CD14-positive monocyte (primary cell): ENCODE measurements at places on chromosomes 3 and 15.

- no peak for DNase-seq
Observed at GRCh38 chr3:17047162-17047561, 162.4 kb downstream of the PLCL2 start.

- DNase-seq: no peak
Observed at GRCh38 chr3:85912980-85913379, 954.2 kb downstream of the CADM2 start.

DNA sequence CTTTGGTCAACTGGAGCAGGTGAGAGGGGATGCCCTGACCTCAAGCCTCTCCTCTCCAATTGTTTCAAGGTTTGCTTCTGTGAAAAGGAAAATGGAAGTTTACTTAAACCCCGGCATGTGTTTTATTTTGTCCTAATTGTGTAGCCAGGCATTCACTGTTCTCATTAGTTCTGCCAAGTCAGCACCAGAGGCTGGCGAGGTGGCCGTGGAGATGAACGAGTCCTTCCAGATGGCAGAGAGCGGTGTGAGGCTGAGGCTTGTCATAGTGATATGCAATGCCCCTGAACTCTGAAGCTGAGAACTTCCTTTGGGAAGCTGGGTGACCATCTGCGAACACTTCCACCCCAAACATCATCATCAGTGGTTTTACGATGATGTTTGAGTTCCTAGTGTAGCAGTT lies 199.6 kb downstream of the TJP1 start:
- DNase-seq: no peak

DNA sequence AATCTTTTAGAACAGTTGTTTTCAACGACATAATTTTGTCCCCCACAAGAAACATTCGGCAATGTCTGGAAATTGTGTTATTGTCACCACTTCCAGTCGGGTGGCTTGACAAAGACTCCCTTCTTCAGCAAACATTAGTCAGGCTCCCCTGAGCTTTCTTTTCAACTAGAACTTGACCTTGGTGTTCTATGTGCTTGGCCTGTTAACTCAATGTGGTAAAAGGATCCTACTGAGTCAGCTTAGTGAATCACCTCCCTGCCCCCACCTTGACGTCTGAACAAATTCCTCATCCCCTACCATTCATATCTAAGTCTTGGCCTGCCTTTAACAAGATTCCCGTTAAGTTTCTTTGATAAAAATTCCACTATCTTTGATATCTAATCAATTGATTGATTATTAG lies 465.0 kb upstream of the ROBO1 start:
- DNase-seq: no peak

DNA sequence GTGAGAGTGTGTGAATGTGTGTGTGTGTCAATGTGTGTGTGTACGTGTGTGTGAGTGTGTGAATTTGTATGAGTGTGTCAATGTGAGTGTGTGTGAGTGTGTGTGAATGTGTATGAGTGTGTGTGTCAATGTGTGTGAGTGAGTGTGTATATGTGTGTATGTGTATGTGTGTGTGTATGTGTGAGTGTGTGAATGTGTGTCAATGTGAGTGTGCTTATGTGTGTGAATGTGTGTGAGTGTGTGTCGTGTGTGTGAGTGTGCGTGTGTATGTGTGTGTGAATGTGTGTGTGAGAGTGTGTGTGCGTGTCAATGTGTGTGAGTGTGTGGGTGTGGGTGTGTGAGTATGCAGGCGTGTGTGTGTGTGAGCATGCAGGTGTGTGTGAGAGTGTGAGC lies 93.5 kb upstream of the ALDH1A3 start:
- no peak for DNase-seq

DNA sequence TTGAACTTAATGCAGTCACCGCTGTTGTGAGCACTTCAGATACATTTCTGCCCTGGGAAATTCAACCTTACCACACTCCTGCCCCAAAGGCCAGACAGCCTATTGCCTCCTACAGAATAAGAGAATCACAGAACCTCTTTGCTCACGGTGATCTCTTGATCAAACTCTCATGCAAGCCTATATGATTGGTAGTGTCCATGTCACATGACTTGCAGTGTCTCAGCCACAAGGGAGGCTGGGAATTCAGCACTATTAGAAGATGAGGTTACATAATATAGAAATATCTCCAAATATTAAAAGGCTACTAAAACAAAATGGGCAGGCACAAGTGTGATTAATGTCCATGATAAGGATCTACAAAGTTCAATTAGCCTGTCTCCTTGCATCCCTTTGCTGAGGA lies 3.8 kb upstream of the PCOLCE2 start:
- no peak for DNase-seq

GRCh38 chr3:13648060-13649001 lies 99.4 kb downstream of the FBLN2 start:
- peak; percentile 55 for DNase-seq

DNA sequence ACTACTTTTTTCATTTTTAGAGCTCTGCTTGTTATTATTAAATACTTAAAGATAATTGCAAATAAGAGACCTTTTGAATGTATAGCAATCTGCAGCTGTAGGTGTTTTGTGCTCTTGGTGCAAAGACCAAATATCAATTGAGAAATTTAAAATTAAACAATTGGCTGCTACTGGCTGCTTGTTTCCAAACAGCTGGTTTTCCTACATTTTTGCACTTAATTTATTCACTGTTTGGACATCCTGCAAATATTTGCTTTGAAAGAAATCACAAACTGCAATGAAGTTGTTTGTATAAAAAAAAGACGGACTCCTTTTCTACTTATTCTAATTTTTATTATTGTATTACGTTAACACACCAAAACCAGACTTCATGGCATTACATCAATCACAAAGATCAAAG lies 35.6 kb downstream of the MED12L start:
- no peak for DNase-seq

GRCh38 chr3:53382106-53382505 lies 34.8 kb upstream of the DCP1A start:
- no peak for DNase-seq

- no peak for DNase-seq
Observed at GRCh38 chr15:70318594-70319465, 221.1 kb upstream of the TLE3 start.

- no peak for DNase-seq
Observed at GRCh38 chr3:84601303-84601702, 357.5 kb upstream of the CADM2 start.

DNA sequence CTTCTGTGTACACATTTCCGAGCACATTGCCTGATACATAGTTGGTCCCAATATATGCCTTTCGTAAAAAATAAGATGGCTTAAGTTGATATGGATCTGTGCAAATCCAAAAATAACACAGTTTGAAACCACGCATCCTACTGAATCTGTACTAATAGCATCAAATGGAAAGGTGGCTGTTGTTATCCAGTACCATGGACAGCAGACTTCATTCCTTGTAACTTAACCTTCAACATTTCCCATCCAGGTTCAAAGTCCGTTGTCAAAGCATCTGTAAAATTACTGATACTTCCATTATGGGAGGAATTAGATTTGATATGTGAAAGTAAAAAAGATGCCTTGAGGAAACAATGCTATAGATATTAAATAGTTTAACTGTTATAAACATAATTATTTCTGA lies 65.5 kb upstream of the C3orf49 start:
- no peak for DNase-seq

DNA sequence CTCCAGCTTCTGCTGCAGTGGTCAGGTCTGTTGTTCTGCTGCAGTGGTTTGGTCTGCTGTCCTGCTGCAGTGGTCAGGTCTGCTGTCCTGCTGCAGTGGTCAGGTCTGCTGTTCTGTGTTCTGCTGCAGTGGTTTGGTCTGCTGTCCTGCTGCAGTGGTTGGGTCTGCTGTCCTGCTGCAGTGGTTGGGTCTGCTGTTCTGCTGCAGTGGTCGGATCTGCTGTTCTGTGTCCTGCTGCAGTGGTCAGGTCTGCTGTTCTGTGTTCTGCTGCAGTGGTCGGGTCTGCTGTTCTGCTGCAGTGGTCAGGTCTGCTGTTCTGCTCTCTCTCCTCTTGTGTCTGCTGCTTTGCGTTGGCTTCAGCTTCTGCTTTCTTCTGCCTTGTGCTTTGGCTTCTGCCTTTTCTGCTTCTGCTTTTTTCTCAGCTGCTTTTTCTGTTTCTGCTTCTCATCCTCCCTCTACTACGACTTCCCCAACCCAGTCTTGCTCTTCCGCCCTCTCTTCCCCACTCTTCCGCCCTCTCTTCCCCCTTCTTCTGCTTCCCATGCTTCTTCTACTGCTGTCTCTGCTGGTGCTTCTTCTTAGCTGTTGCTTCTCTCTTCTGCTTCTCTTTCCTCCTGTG lies 50.7 kb downstream of the FAM43A start:
- DNase-seq: peak; percentile 79

DNA sequence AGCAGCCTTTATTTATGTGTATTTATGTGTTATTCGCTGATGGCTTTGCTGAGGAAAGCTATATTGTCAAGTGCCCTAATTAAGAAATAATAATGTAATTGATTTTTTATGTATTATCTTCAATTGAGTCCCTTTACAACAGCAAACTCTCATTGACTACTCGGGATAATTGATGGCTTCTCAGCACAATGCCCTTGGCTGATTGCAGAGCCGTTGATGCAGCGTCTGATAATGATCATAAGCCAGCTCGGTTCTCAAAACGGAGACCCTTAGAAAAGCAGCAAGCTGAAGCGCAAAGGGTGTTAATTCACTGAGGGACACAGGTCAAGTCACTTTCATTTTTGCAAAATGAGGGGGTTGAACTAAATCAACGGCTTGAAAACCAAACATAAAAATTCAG lies 357.1 kb upstream of the KCNH8 start:
- no peak for DNase-seq

- DNase-seq: no peak
Observed at GRCh38 chr3:59081071-59081470, 31.2 kb upstream of the CFAP20DC start.

DNA sequence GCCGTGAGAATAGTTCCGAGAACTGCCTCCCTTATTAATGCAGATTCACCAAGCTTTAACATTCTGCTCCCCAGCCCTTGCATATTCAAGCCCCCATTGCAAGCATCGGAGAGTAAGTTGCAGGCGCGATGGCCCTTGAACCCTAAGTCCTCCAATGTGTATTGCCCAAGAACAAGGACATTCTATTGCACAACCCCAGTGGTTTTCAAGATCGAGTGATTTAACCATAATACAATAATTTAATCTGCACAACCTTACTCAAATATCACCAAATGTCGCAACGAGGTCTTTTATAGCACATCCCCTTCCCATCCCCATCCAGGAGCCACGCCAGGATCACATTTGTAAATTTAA lies 21.7 kb upstream of the PLXND1 start:
- DNase-seq: peak; percentile 57

GRCh38 chr3:102481050-102481449 lies 46.2 kb downstream of the ZPLD1 start:
- no peak for DNase-seq

GRCh38 chr3:194532591-194532990 lies 45.8 kb upstream of the ATP13A3 start:
- no peak for DNase-seq

DNA sequence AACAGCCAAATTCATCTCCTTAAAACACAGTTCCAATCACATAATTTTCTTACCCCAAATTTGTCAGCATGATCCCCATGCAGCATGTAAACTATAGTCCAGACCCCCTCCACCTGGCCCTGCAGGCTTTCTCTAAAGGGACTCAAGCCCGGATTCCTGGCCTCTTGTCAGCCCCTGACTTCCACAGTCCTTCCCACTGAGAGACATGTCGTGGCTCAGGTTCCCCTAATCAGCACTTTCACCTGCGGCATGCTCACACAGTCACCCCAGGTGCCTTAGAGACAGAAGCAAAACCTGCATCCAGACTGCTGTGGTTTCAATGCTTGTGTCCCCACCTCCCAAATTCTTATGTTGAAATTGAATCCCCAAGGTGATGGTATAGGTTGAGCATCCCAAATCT lies 372.7 kb upstream of the ATP10A start:
- DNase-seq: no peak

GRCh38 chr15:56076640-56077039 lies 83.2 kb upstream of the NEDD4 start:
- no peak for DNase-seq

DNA sequence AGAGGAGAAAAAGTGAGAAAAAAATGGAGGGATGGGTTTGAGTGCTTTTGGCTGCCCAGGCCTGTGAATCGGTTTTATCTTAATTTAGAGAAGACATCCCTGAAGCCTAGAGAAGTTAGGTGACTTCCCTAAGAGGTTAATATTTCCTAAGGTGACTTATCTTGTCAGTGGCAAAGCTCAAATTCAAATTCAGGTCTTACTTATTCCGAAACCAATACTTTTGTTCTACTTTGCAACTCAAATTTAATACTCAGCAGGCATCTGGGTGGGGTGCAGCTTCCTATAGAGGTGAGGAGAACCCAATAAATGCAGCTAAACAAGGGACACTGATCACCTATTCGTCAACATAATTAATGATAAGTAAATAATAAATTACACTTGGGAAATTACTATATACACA lies 54.9 kb upstream of the MYRIP start:
- no peak for DNase-seq

GRCh38 chr3:167734498-167735232 lies at the start of gene PDCD10:
PDCD10 (minus strand) TSS chr3:167734892; CDS start chr3:167720157, 14,735 bp downstream.
- peak; percentile 94 for DNase-seq

DNA sequence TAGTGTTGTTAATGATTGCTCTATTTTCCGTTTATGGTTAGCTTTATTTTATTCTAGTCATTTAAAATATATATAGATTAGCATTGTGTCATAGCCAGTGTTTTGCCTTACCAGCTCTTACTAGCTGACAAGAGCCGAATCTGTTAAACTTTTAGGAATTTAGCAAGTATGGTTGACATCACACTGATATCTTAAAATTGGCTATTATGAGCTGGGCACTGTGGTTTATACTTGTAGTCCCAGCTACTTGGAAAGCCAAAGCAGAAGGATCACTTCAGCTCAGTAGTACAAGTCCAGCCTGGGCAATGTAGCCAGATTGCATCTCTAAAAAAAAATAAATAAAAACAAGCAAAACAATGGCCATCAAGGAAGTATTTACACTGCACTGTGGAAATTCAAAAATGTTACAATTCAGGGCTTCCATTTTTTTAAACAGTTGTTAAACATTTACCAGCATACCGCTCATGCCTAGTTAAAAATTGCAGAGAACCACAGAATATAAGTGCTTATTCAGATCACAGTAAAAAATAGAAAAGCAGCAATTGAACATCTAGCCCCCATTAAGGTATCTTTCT lies 208.4 kb upstream of the CGNL1 start:
- no peak for DNase-seq

DNA sequence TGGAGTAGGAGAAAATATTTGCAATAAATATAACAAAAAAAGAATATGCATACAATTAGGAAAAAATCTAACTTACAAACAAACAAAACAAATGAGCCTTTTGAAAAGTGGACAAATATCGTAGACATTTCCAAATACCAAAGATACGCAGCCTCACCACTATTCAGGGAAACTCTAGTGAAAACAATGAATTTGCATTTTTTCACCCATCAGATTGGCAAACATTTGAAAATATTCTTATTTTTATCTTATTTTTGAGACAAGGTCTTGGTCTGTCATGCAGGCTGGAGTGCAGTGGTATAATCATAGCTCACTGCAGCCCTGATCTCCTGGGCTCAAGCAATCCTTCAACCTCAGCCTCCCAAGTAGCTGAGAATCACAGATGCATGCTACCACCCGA lies 15.5 kb downstream of the AP3S2 start:
- DNase-seq: no peak

GRCh38 chr3:13776253-13777050 lies 103.4 kb downstream of the WNT7A start:
- no peak for DNase-seq

DNA sequence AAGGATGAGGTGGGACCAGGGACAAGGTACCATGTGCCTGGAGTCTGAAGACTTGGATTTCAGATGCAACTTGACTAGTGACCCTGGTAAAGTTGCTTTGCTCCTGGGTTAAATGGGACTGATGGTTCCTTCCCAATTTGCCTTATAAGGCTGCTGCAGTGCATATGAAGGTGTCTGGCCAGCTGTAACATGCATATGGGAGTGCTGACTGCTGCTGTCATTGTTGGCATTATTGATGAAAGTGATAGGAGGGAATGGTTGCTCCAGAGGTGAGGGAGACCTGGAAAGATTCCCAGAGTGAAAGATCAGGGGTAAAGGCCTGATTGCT lies 20.5 kb downstream of the CYP8B1 start:
- no peak for DNase-seq
